ENCODE measurements at places on chromosomes 12 and 14.

DNA sequence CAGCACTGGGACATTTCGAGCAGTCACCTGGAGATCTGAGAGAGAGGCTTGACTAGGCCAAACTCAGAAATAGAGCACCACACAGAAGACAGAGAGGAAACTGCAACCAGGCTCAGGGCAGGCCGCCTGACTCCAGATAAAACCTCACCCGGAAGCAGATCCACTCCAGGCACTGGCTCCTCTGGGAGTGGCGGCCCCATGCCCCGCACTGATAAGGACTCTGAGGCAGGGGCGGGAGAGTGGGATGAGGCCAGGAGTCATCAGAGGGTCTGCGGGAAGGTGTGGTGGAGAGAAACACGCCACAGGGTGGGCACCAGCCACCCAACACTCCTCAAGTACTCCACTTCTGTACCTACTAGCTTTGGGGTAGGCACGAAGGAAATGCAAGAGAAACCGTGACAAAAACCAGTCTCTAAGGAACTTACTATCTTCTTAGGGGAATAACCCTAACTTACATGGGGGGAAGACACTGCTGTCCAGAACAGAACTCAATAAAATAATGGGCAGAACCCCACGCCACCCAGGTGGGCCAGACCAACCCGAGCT is 71.3 kb downstream of the CHGA start:
- DNase-seq: no peak

DNA sequence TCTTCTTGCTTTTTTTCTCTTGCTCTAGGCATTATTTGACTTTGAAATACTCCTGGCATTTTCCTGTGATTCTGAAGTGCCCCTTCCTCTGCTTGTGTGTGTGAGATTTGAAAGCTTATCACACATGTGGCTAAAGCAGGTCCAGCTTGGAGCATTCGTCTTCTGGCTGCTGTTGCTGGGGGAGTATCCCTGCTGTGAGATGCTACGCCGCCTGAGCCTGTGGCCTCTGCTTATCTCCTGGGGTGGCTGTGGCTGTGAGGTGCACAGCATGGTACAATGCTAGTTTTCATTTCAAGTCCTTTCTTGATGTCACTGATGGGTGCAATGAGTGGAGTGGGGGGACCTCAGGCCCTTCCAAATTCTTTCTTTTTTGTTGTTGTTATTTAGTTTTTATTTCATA is 371.8 kb downstream of the ZFP36L1 start:
- DNase-seq: no peak

DNA sequence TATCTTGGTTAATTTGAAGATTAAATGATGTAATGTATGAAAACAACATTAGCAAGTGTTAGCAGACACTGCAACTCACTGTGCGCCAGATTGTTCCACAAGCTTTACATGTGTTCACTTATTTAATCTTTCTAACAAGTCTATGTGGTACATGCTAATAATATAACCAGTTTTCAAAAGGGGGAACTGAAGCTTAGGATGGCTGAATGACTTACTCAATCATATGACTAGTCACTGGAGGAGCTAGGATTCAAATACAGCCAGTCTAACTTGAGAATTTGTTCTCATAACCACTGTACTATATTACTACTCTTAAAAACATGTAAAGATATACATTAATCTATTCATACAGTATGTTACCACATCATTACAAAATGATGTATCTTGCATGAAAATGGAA is 60.5 kb upstream of the LRIG3 start:
- no peak for DNase-seq

GRCh38 chr12:88391556-88391955 is 188.7 kb downstream of the KITLG start:
- DNase-seq: no peak

DNA sequence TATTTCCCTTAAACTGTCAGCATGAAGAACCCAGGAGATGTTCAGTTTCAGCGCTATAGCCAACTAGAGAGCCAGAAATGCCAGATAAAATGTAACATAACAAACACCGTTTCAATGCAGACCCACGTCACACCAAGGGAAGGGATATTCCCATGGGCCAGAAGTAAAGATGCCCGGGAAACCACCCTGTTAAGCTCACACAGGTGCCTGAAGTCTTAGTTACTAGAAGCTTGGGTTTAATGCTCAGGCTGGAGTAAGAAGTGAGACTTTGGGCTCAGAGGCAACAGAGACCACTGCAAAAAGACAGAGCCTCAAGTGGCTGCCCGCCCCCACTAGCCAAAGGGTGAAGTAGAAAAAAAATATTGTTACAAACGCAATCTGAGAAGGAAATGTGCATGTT is 52.3 kb downstream of the SYNE3 start:
- no peak for DNase-seq

- no peak for DNase-seq
These were observed 27.0 kb upstream of the CPM start for GRCh38 chr12:68959891-68960464.

DNA sequence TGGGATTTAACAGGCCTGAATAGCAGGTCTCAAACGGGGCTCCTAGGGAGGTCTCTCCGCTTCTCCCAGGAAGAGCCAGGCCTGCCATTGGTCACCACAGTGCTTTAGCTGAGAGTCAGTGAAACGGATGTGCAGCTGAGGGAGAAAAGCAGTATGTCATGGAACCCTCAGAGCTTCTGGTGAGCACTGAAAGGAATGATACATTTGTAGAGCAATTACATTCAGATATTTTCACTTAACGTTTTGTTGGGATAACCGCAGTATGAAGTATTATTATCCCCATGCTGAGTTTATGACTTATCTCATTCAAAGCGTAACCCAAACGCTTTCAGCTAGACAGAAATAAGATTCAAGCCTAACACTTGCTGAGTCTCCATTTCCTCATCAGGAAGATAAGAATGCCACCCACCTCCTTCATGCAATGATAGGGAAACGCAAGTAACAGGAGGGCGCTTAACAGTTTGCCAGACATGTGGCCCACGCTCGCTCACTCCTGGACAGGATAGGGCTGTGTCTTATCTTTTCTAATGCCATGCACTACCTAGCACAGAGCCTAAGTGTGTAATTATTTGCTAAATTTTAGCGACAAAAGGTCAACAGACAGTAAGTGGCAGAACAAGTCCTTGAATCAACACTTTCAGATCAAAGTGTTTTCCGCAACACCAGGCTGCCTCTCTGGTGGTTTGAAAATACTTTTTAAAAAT is 28.2 kb downstream of the DAD1 start:
- DNase-seq: no peak

DNA sequence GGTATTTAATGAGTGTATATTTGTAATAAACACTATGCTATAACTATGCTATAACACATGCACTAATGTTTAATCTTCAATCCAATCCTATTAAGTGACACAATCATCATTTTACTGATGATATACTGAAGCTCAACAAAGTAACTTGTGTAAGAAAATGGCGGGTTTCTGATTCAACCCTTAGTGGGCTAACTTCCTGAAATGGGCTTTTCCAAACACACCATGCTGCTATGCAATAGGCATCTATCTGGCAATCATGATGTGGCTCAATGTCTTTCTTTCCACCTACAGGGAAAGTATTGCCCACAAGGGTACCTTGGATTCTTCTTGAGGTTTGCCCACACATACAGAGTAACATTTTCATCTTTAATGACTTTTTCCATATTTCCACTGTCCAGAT is 48.3 kb downstream of the DNAI7 start:
- no peak for DNase-seq

GRCh38 chr12:77104792-77105191 is 39.4 kb upstream of the E2F7 start:
- no peak for DNase-seq

- DNase-seq: no peak
These were observed 22.2 kb upstream of the OR6J1 start for GRCh38 chr14:22666203-22666893.

DNA sequence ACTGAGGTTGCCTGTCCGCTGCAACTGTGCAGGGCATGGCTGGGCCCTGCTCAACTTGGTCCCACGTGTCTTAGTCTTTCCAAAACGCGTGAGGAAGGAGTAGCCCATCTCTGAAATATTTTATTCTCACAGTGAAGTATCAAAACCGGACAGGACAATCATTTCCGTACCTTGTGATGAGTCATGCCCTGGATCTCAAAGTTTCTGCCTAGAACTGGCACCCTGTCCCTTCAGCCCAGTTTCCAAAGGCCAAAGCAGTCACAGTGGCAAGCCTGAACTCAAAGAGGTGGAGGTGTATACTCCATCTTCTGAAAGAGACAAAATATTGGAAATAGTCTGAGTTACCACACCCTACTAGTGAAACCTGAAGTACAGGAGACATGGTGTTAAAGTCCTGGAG is 28.5 kb upstream of the SRGAP1 start:
- DNase-seq: no peak

DNA sequence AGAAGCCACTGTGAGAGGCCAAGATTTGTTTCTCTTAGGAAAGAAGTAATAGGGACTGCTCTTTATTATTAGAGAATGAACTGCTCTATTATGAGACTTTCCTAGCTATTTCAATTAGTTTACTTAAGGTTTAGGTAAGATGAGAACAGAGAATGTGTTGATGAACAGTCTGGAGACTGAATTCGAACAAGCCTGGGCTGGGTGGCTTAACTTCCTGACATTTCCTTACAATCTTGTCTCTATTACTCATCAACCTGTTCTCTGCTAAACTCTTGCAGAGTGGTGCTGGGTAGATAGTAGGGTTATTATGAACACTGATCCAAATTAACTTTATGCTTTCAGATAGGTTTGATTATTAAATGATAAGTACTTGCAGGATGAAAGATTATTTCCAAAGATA is 31.2 kb downstream of the SLC15A5 start:
- DNase-seq: no peak

DNA sequence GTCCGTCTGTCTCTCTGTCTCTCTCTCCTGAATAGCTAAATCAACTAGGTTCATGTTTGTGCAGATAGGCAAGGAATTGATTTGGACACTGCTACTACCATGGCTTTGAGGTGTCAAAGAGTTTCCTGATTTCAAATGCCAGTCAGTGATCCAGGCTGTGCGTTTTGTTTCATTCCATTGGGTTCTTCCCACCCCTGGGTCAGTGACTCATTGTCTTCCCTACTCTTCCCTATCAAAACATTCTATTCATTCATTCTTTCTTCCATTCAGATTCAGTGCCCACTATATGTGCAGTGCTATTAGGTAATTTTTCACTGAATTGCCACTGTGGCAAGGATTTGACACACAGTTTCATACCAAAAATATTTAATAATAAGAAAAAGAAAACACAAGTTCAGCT is 50.4 kb downstream of the RPH3A start:
- DNase-seq: no peak

- DNase-seq: no peak
These were observed 11.8 kb upstream of the ATF1 start for GRCh38 chr12:50751948-50752721.

- DNase-seq: peak; percentile 89
These were observed at the start of gene SPPL3 for GRCh38 chr12:120904197-120904773. SPPL3 (minus strand) TSS chr12:120904358; CDS start chr12:120903867, 491 bp downstream.

DNA sequence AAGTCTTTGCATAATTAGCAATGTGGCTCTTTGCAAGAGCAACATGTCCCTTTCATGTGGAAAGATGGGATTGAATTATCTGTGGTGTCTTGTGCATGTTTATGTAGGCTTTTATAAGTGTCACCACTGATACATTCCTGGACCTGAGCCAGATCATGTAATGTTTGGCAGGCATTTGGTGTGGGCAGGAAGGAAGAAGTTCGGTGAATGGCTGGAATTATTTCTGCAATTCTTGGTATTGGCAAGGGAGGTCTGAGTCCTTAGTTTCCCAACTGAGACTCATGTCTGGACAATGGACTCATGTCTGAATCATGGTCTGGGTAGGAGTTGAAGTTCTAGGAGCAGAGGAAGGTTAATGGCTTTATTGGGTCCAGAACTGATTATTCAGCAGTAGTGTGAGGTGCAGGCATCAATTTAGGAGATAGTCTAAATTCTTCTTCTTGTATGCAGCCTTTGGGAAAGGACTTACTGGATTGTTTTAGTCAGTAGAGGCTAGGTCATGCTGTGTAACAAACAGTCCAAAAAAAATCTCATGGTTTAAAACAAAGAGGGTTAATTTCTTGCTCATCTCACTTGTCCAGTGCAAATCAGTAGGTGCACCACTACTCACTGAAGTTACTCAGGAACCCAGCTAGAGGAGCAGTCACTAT is 186.5 kb upstream of the LHX5 start:
- DNase-seq: no peak
